ENCODE measurements at places on chromosomes 16 and 17.

GRCh38 chr17:42112552-42113176 lies at the start of gene DHX58:
Gene DHX58 (minus strand): TSS chr17:42112714. CDS start chr17:42111892, 822 bp downstream.
- DNase-seq, result peak; percentile 50

DNA sequence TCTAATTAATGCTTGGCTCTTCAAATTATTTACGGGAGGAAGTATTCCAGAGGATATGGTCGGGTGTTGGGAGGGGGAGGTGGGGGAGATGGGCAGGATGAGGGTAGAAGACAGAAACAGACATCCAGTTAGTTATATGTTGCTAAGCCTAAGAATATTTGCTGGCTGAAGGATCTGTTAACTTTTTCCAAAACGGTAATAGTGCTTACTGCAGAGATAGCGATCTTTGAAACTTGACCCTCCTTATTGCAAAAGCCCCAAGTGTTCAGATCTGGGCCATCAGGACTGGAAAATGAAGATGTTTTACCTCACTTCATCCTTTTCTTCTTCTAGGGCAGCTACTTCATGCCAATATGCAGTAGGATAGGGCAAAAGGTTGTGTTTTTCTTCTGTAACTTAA lies 27.0 kb upstream of the MMD start:
- DNase-seq, result no peak

DNA sequence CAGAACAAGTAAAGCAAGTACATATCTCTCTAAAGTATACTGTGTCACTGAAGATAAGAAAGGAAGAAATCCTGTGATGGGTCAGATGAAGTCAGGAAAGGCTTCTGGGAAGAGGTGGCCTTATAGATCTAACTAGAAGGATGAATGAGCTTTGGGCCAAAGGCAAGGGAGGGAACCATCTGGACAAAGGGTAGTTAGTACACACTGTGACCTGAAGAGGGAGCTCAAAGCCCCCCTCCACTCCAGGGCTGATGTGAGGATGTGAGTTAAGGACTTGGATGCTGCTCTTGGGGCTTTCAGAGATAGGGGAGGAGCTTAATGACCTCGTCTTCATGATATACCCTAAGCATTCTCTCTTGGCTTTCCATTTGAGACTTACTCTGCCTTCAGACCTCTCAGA lies 185.3 kb upstream of the CACNG3 start:
- no peak for DNase-seq

- DNase-seq, result peak; percentile 76
Measured at GRCh38 chr17:49076573-49077384, 55.8 kb upstream of the B4GALNT2 start.

DNA sequence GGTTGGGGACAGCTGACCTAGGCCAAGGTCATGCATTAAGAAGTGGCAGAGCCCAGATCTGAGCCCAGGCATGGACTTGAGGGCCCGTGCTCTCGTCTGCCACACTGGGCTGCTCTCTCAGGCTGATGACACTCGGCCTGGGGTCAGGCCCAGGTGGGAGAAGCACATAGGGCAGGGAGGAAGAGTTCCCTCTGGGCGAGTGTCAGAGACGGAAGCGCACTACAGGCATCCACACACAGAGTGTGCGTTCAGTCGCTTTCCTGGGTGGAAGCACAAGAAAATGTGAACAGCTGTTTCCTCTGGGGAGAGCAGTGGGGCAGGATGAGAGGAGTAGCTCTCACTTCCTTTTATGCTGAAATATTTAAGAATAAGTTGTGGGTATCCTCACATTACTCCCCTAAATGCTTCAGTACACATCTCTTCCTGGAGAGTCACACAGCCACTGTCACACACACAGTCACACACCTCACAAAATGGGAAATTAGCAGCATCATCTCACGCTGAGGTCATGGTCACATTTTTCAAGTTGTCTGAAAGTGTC lies 59.7 kb downstream of the B9D1 start:
- no peak for DNase-seq

GRCh38 chr16:14629612-14629918 lies 495 bp downstream of the PARN start:
- DNase-seq, result no peak

DNA sequence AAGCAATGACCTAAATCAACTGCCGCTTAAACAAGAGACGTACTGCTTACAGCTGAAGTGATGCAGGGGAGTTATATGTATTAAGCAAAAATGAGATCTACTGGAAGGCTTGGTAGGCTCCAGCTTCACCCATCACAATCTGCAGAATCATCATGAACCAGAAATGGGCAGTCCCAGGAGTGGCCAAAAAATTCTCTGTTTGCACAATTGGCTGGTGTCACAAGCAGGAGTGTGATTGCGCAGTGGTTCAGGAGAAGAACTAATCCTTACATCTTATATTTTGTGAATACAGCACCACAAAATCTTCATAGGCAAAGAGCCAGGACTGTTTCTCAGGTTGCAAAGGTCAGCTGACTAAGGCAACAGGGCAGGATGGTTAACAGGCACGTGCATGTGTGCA lies 75.9 kb downstream of the CES1 start:
- no peak for DNase-seq

DNA sequence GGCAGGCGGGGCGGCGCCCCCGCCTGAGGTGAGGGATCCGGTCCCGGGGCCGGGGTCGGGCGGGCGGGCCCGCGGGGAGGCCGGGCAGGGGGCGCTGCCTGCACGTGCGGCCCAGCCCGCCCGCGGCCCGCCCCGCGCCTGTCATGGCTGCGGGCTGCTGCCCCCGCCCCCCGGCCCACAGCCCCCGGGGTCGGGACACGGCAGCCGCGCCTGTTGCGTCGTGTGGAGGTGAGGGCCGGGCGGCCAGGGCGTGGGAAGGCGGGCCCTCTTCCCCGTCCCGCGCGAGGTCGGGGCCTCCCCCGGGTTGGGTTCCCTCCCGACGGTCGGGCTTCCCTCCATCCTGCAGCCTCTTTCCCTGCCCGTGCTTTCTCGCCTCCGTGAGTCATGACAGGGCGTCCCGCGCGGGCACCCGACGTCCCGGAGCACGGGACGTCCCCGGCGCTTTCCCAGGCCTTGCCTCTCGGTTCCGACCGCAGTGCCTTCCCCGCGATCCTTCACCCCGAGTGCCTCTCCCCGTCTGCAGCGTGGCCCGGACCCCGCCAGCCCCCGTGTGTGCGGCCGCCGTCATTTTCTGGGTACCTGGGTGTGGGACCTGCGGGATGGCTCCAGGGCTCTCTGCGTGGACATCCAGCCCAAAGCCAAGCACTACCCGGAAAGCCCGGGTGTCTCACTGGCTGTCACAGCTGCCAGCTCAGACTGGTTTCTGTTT lies 76.7 kb downstream of the CHD9 start:
- DNase-seq, result no peak

- DNase-seq, result no peak
Measured at GRCh38 chr17:80071116-80071841, 30.1 kb upstream of the GAA start.

DNA sequence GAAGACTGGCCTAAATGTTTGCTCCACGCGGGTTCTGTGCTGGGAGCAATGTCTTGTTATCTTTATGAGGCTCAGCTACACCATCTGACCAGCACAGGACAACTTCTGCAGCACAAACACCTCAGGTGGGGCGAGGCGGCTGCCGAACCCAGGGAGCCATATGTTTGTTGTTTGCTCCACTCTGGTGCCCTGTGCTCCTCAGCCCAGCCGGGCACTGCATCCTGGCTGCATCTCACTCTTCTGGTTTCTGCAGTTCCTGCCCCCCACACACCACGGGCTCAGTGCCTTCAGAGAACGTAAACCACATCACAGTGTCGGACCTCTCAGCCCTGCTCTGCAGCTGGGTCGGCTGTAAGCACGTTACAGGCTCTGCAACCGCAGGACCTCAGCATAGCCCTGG lies 32.4 kb downstream of the MXRA7 start:
- no peak for DNase-seq

- DNase-seq, result no peak
Measured at GRCh38 chr16:13102401-13102800, 201.0 kb downstream of the SHISA9 start.

- DNase-seq, result no peak
Measured at GRCh38 chr17:19876529-19877161, 8.9 kb upstream of the ULK2 start.

DNA sequence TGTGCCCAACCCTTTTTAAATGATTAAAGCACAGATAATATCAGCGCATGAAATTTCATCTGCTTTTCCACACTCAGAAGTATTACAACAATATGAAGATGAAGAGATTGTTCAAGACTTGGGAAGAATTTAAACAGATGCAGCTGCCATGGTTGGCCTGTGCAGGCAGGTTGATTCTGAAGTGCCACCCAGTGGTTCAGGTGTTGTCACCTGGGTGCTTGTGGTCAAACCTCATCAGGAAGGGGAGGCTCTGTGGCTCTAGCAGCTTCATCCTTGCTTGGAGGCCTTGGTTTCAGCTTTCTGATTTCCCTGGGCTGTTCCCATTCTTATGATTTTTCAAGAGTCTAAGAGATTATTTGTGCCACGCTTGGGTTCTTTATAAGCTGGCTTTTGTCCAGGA lies 22.2 kb upstream of the CLEC18C start:
- no peak for DNase-seq

- no peak for DNase-seq
Measured at GRCh38 chr17:34542700-34543336, 36.6 kb upstream of the TMEM132E start.

DNA sequence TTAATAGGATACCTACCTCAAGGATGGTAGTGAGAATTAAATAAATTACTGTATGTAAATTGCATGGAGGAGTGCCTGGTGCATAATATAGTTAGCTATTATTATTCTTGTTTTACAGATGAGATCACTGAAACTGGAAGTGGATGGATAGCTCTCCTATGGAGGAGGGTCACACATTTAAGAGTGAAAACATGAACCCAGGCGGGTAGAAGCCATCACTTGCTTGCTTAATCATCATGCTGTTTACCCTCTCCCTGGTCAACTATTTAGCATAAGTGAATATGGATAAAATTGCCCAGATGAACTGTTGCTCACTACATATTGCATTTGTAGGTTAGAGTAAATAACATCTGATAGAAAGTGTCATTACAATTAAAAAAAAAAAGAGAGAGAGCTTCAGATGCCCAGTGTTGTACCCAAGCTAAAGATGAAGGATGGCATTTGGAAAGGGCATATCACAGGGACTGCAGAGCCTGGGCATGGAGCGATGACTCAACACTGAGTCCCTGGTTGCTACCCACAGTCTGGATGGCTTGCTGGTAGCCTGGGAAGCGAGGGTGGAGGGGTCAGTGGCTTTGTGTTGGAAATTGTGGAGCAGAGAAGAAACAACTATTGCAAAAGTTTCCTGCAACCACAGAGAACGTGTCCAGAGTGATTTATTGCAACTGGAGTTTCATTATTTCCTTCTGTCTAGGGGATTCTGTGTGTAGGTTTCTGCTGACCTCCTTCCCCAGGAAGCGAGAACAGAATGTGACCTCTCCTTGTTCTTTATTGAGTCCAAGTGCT lies 414.4 kb downstream of the SHISA9 start:
- DNase-seq, result no peak

DNA sequence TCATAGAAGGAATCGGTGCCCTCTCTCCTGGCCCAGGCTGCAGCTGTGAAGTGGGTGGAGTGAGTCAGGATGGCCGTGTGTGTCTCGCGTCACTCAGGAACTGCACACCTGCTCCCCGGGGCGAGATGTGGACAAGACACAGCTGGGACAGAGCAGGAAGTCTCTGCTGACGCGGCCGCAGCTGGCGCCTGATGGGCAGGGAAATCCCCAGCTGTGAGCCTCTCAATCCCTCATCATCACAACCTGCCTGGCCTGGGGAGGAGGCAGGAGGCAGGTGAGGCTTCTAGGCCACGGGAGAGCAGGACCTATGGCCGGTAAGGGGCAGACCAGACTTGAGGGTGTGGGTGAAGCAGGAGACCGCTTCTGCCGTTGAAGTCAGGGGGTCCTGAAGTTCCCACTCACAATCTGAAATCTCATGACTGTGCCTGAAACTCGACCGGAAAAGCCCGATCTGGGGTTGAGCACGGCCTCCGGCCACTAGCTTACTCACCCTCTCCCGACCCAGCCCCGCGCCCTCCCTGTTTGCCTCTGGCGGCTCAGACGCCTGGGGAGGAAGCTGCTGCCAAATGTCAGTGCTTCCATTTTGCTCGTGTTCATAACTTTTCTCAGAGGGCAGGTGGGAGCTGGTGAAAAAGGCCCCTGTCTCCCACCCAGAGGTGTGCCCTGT lies 1.1 kb upstream of the TRPV3 start:
- DNase-seq, result no peak

GRCh38 chr17:70071620-70072019 lies 3.4 kb upstream of the KCNJ16 start:
- DNase-seq, result no peak

- DNase-seq, result no peak
Measured at GRCh38 chr17:18233803-18234518, 8.5 kb downstream of the LLGL1 start.

DNA sequence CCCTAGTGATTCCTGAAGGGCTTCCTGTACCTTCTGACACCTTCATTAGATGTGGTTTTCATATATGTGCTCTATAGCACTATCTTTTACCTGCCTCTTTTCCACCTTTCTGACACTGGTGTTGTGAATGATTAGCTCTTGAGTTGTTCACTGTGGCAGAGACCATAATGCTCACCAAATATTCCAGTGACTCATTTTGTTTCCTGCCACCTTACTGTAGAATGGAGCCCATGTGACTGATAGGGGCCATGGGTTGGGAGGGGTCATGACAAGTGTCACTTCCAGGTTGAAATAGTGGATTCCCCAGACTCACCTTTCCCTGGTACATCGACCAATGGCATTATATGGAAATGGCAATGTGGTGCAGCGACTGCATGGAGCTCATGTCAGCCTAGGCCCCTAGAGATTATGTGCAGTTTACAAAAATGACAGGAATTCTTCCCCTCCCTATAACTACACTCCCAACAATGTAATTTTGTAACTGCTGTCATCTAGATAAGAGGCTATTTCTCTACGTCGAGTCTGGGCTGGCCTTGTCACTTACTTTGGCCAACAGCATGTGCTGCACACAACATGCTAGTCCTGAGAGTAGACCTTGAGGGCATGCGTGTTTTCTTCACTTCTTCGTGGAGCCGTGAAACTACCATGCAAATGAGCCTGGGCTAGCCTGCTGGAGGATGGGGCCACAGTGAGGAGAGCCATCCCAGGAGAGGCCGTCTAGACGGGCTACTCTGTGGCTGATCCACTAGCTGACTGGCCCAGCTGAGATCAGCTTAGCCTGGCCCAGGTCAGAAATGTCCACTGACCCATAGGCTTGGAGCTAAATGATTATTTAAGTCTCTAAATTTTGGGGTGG lies 409.5 kb downstream of the CA10 start:
- DNase-seq, result no peak

DNA sequence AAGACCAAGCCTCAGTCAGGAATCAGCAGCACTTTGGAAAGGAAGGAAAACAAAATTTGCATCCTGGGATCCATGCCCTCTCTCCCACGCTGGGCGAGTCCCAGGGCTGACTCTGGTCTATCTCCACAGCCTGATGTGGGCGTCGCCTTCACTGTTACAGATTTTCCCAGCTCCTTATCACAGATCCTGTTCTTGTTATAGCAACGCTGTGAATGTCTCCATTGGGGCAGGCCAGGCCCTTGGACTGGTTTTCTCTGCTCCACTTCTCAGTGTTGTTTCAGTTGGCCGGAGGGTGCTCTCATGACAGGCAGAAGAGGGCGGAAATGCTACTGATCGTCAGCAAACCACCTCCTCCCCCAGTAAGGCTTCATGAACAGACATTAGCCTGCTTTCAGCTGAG lies 127.9 kb upstream of the CDH11 start:
- DNase-seq, result no peak
